ENCODE measurements at places on chromosomes 16 and 17. TPM values are rescaled to one million over a fixed set of nuclear protein-coding genes. Genes with fewer than 3 reads are reported as not detected.

- no peak for DNase-seq
Observed at GRCh38 chr17:75271955-75272847, 1.2 kb upstream of the MIF4GD start.

DNA sequence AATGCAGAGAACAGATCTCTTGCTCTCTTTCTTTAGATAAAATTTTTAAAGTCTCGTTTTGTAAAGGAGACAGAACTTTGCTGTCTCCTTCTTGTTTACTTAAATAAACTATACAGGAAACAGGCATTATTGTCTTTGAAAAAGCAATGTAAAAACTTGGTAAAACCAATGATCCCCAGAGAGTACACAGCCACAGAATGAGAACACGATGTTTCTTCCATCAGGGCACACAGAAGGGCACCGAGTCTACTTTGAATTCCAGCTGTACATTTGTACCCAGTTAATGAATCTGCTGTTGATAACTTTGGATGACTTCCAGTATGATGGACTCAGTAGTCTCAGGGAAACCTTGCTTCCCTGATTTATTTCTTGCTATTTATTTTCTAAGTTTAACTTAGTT lies 8.1 kb upstream of the TMEM100 start:
- DNase-seq, result no peak

GRCh38 chr17:3857261-3858105 lies 11.4 kb upstream of the NCBP3 start:
- no peak for DNase-seq

DNA sequence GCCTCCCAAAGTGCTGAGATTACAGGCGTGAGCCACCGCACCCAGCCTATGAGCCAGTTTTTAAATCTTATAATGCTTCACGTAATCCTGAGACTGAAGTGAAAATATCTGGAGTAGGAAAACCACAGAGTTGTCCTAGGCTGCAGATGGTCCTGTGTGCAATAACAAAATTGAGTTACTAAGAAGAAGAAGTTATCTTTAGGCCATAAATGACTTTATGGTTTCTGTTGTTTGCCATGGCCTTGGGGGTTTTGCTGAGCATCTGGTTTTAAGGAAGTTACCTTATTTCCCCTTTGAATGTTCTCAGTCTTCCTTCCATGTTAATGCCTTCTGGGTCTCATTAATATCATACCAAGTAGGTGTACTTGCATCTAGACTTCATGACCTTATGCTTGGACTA lies 16.5 kb downstream of the NMT1 start:
- DNase-seq, result no peak

Gene C17orf50
- total RNA-seq, result not detected

Gene SNAI3
- total RNA-seq, result 2.3 TPM

- DNase-seq, result no peak
Observed at GRCh38 chr16:65657071-65657494, 535.2 kb upstream of the CDH11 start.

Gene NPTX1
- total RNA-seq, result 5.2 TPM

Data from activated T-helper 2 cell treated with anti-CD3 and anti-CD28 coated beads, Interferon-gamma antibody, Interleukin-2, Interleukin-4, amounts not matched to agents 10 μg/mL and 5 μg/mL and 100 μg/mL, durations not matched to agents 14 hours and 24 hours and 36 hours (primary cell).